ENCODE measurements at places on chromosomes 16 and 17.

- no peak for DNase-seq
Observed at GRCh38 chr16:47065766-47066688, 77.7 kb downstream of the NETO2 start.

GRCh38 chr17:45146890-45147580, 1.2 kb upstream of the HEXIM1 start:
- peak; percentile 67 for DNase-seq

GRCh38 chr17:60388742-60389141, 3.2 kb downstream of the USP32 start:
- no peak for DNase-seq

DNA sequence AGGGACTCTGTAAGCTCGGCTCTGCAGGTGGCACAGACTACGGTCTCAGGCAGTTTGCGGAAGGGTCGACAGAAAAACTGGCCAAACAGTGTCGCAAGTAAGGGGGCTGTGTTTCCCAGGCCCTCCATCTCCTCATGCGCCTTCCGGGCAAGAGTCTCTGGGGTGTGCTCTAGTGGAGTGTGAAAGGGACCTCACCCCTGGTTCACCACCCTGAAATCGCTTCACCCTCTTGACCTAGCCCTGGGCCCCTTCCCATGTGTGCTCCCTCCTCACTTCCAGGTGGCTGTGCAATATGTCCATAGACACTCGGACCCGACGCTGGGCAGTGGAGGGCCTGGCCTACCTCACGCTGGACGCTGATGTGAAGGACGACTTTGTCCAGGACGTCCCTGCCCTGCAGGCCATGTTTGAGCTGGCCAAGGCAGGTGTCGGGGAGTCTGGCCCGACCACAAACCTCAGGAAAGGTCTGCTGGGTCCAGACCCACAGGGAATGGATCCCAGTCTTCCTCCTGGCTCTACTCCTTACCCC, 22.3 kb downstream of the UNC45B start:
- no peak for DNase-seq

- no peak for DNase-seq
Observed at GRCh38 chr16:89670496-89671431, 13.1 kb downstream of the SPATA33 start.

DNA sequence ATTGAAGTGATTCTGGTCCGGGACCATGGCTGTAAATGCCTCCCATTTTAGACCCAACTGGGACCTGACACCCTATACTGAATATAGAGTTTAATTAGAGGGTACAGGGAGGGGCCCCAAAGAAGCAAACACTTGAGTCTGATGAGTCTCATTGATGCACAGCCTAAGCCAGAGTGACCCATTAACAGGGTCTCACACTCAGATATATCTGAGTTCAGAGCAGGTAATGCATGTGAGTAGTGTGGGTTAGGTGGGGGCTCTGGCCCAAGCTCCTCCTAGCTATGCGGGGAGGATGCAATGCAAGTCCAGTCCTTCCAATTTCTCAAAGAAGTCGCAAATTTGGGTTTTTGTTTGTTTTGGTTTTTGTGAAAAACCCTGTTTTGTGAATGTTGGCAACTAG, 17.1 kb upstream of the MARCHF10 start:
- no peak for DNase-seq

DNA sequence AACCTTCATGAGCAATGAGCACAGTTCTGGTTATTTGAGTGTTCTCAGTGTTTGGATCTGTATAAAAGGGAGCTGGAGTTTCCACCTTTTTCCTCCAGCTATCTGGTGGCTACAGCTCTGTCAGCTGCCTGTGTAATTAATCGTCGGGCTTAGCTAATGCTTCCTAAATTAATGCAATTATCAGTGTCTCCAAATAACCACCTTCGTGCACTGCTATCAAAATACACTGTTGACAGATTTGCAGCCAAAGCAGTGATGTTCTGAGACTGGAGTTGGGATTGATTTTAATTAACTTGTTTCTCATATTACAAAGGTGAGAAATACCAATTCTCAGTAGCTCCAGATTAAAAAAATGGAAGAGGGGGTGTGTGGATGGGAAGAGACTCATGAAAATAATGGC, 325.8 kb downstream of the CBLN1 start:
- no peak for DNase-seq
